ENCODE measurements at places on chromosomes 1 and 21.

GRCh38 chr1:117627546-117628130 is 21.8 kb downstream of the TENT5C start:
- no peak for DNase-seq

- peak; percentile 65 for DNase-seq
Measured at GRCh38 chr1:150621497-150622302, 7.7 kb downstream of the ENSA start.

- DNase-seq = no peak
Measured at GRCh38 chr1:60516996-60517395, 443.4 kb upstream of the C1orf87 start.

DNA sequence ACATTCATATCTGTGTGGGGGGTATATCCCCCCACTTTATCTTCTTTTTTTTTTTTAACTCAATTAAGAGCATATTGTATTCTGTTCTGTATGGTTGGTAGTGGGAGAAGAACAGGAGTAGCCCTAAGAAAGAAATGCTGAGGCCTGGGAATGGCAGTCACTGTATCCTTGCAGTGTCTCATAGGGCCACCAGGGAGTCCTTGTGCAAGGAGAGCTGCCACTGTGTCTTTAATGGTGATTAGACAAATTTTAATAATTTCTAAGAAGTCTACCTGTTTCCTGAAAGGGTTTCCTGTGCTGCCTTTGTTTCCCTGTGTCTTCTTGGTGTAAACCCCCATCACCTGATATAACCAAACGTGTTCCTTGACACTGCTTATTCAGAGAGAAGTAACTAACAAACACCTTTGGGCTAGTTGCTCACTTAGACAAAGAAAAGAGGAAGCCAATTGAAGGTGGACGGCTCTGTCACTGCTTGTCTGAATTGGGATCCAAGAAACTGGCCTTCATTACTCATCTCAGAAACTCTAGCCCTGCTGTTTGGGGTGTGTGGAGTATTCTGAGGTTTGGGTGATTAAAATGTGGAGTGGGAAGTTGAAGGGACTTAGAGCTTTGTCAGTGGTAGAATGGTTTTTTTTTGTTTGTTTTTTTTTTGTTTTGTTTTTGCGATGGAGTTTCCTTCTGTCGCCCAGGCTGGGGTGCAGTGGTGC is 15.2 kb downstream of the GIPC2 start:
- no peak for DNase-seq

- no peak for DNase-seq
Measured at GRCh38 chr1:148373192-148373925, 109.7 kb downstream of the PPIAL4G start.

DNA sequence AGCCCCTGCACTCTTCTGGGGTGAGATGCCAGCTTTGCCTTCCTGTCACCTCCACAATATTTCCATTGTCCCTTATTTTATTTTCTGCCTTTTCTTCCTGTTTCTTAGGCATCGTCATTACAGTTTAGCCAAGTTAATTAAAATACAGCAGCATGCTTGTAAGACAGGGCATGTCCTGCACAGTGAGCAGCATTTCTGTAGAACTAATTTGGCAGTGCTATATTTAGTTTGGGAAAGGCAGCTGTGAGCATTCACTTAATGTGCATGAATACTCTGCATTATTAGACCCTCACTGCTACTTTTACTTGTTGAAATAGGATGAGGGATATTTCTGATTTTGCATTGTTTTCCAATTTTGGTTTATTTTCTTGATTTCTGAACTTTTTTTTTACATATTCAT is 133.3 kb downstream of the KCNK2 start:
- no peak for DNase-seq

GRCh38 chr1:177119311-177119710 is 45.2 kb downstream of the ASTN1 start:
- DNase-seq = no peak

DNA sequence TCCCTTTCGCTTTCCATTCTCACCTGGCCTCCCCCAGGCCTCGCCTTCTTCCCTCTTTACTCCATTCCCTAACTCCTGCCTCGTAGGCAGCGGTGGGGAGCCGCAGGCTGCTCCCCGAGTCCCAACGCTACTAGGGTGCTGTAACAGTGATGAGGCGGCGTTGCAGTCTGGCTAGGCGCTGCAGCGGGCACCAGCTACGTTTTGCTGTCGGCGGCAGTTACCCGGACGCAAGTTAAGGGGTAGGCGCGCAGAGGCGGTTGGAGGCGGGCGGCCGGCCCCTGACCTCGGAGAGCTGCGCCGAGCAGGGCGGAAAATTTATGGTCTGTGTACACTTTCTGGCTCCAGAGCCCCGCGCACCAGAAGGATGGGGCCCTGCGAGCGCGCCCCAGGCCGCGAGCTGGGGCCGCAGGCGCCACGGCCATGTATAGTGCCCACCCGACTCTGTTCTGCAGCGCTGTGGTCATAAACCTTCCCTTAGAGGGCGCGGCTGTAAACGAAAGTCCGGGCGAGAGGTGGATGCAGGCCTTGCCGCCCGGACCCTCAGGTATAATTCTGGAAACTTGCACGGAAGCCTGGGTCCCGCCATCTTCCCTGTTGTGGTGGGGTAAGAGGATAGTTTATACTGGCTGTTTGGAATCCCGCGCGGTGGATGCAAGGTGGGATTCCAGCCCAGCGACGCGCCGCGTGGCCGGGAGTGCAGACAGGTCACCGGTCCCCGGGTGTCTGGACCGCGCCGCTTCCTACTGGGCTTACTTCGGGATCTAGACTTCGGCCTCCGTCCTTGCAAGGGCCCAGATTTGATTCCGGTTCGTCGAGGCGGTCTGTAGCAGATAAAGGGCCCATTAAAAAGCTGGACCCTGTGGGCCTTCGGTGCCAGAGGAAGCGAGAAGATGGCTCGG is 15.0 kb downstream of the HLX start:
- no peak for DNase-seq

DNA sequence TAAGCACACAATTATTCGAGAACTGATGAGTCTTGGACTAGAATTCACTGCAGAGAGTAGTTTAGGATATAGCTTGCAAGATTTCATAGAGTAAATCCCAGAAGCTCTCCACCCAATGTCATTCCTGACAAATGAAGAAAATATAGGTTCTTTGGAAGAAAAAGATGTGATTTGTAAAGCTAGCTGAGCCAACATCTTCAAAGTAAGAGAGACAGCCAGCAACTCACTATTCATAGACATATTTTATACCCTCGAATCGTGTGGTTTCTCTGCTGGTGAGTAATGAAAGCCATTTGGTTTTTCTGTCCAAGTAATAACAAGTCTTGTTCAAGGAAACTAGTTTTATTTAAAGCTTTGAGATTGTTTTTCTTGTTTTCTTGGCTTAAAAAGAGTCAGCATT is 165.7 kb upstream of the SYT6 start:
- DNase-seq = no peak

GRCh38 chr1:26044971-26045721 is 772 bp downstream of the SLC30A2 start:
- no peak for DNase-seq

GRCh38 chr1:170316270-170316669 is 170.5 kb downstream of the NTMT2 start:
- DNase-seq = no peak

GRCh38 chr1:230735447-230735846 is 11.7 kb upstream of the CAPN9 start:
- DNase-seq = no peak

GRCh38 chr1:31072304-31072746 is 6.8 kb upstream of the PUM1 start:
- no peak for DNase-seq

DNA sequence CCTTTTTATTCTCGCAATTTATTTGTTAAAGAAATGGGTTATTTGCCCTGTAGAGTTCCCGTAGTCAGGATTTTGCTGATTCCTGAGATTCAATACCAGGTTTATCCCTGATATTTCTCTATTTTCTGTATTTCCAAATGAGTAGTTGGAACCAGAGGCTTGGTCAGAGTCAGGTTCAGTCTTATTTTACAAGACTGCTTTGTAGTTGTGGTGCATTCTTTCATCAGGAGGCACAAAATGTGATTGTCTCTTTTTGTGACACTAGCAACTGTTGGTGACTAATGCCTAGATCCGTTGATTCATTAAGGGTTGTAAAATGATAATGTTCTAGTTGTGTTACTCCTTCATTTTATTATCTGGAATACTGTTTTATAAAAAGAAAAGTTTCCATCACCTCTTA is 95.5 kb upstream of the TPTE start:
- DNase-seq = no peak

DNA sequence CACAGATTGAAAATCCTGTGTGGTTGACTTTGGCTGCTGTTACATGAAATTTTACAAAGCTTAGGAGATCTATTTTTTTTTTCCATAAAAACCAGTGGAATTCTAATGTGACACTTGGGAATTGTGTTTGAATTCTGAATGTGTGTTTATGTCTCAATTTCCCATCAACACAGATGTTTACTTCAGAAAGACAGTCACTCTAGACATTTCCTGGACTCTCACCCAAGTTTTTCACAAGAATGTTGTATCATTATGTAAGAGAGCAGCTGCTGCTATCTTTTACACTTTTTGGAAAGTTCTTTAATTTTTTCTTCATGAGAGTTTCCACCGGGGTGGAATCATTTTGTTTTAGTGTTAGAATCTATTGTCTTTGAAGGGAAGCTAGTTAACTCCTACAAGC is 210.1 kb downstream of the GIPC2 start:
- DNase-seq = no peak

GRCh38 chr1:21024918-21025317 is 151.8 kb downstream of the EIF4G3 start:
- no peak for DNase-seq

GRCh38 chr1:28578696-28579218 is 13.3 kb upstream of the RAB42 start:
- DNase-seq = no peak

GRCh38 chr1:211738691-211739301 is 63.4 kb upstream of the NEK2 start:
- peak; percentile 7 for DNase-seq

DNA sequence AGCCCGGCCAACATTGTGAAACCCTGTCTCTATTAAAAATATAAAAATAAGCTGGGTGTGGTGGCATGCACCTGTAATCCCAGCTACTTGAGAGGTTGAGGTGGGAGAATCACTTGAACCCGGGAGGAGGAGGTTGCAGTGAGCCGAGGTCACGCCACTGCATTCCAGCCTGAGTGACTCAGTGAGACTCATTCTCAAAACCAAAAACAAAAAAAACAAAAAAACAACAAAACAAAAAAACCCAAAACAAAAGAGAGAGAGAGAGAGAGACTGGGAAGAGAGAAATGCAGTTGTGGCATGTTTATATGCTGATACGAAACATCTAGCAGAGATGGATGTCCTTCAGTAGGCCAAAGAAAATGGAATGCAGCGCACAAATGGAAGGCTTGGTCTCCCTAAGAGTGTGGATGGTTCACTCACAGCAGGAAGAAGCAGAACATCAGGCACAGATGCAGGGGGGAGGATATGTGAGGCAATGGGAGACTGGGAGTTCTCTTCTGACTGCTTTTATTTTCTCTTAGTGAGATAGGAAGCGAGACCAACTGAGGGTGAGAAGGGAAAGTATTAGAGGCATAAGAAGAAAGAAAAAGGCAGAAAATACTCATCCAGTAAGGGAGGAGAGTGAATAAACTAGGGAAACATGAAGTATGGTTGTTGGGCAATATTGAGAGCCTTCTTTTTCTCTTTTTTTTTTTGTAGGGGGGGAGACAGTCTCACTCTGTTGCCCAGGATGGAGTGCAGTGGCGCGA is 16.0 kb downstream of the THEM4 start:
- DNase-seq = no peak

DNA sequence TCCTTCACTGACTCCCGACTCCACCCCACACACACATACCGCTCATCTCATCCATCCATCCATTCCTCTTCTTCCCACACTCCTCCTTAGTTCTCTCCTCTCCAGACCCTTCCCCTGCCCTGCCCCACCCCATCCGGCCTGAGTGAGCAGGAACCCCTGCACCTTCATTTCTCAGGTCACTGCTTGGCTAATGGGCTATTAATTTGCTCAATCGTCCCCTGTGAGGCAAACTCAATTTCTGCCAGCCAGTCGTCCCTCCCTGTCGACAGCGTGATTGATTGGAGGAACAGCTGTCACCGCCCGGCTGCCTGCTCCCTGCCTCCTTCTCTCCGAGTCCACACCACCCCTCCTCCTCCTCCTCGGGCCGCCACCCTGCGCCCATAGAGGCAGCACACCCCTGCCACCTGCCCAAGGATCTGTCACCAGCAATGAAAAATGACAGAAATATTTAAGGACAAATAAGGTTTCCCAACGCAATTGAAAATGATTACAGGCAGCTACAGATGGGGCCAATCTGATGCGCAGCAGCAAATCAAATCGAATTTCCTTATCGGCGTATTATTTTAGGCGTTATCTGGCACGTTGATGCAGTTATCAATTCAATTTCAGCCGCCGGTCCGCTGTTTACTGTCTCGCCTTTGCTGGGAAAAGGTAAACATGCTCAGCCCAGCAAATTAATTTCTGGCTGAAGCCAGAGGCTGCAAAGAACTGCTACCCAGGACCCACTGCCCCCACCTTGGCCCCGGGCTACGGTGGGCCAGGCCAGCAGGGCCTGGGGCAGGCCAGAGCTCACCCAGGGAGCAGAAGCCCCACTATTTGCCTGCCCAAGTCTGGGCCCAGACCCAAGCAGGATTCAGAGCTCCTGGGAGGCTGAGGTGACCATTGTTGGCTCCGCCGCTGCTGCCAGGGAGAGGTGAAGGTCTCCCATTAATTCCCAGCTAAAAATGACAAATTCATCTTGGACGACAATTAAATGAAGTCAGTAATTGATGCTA is 71.3 kb downstream of the TMEM53 start:
- DNase-seq = no peak

DNA sequence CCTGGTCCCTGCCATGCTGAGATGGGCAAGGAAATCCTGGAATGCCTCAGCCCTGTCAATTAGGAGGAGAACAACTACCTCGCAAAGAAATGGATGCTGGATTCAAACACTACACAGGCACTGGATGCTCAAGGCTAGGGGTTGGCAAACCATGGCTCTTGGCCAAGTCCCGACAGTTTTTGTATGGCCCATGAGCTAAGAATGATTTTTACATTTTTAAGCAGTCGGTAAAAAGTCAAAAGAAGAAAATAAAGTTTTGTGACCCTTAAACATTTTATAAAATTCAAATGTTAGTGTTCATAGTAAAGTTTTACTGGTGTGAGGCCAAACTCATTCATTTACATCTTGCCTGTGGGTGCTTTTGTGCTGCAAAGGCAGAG is 6.5 kb downstream of the CDK18 start:
- no peak for DNase-seq

DNA sequence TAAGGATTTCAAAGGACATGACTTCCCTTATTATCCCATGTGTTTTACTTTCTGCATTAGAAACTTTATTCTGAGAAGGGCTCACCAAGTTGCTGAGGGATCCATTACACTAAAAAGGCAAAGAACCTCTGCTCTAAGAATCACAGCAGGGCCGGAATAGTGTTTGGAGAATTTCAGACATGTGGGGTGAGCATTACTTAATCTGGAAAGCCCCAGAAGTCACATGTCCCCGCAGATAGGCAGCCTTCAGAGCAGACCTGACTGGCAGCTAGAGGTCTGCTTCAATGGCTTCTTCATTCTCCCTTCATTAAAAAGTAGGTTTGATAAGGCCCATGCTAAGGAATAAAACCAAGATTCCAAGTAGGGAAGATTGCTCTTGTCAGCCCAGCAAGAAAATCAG is 52.6 kb upstream of the RBM15 start:
- no peak for DNase-seq

GRCh38 chr1:229781453-229781852 is 155.4 kb downstream of the URB2 start:
- no peak for DNase-seq

- no peak for DNase-seq
Measured at GRCh38 chr1:203672346-203672745, 45.7 kb downstream of the ATP2B4 start.

All from activated CD4-positive, alpha-beta T cell treated with anti-CD3 and anti-CD28 coated beads, Interleukin-2, amount 50 U/mL, for 1 hour (primary cell).